ENCODE measurements at places on chromosomes 12 and 14.

GRCh38 chr14:91173221-91173670 is 59.4 kb downstream of the DGLUCY start:
- peak; percentile 79 for DNase-seq

DNA sequence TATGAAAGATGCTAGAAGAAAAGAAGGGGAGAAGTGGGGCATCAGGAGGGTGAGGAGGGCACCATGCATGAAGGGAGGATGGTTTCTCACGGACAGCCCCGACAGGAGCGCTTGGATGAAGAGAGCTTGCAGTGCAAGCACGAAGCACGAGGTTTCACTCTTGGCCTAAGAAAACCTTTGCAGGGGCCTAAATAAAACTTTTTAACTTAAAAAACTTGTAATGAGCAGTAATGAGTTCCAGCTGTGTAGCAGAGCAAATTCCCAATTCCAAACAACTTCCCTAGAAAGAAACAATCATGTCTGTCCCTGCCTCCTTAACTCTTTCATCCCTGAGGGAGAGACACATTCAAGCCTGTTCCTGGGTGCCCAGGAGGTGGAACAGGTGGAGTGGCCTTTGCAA is 119.5 kb downstream of the PAH start:
- DNase-seq = no peak

GRCh38 chr14:78637908-78638475 is 467.8 kb downstream of the NRXN3 start:
- no peak for DNase-seq

- DNase-seq = no peak
Observed at GRCh38 chr12:67410667-67411067, 141.5 kb downstream of the CAND1 start.

GRCh38 chr14:83147006-83147405 is 1613.4 kb upstream of the SEL1L start:
- no peak for DNase-seq

GRCh38 chr12:19778172-19778571 is 338.9 kb downstream of the AEBP2 start:
- DNase-seq = no peak

GRCh38 chr14:81234278-81234677 is 13.5 kb upstream of the GTF2A1 start:
- no peak for DNase-seq

DNA sequence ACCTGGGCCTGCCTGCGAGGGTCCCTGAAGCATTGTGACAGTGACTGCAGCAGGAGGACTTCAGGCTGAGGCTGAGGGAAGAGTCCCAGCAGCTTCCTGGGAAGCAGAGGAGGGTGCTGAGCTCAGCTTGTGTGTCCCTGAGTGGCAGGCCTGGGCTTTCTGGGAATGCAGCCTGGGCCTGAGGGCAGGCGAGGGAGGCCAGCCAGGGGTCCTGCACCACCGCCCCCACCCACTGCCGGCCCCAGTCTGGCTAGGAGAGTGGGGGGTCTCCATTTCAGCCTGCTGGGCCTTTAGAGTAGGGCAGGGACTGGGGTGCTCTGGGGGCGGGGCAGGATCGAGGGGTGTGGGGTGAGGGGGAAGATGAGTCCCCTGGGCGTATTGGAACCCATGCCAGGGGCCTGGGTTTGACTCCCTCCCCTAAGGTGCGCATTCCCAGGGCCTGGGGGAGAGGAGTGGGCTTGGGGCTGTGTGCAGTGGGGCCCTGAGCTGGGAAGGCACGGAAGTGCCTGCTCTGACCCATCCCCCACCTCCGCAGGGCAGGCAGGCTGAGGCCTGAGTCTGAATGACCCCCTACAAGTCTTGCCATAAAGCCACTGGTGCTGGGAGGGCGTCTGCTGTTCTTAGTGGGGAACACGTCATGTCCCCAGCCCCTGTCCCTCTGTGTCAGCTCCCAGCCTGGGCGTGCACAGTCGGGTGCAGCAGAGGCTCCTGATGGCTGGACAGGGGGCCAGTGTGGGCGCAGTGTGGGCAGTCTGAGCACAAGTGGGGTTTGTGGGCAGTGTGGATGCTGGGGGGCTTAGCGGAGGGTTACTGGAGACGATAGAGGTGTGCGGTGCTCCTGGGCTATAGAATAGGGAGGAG is 46.4 kb downstream of the KRT80 start:
- no peak for DNase-seq

DNA sequence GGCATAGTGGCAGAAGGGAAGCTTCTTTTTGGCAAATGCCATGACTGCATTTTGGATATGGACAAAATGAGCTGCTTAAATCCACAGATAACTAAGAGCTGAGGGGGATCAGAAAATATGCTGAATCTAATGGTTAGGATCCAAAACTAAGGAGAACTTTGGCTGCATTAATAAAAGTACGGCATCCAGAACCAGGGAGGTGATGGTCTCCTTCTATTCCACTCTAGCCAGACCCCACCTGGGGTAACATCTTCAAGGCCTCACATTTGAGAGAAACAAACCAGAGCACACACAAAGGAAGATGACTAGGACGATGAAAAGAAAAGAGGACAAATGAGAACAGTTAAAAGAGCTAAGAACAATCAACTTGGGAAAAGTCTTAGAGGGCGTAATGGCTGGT is 27.6 kb downstream of the NT5DC3 start:
- DNase-seq = no peak

DNA sequence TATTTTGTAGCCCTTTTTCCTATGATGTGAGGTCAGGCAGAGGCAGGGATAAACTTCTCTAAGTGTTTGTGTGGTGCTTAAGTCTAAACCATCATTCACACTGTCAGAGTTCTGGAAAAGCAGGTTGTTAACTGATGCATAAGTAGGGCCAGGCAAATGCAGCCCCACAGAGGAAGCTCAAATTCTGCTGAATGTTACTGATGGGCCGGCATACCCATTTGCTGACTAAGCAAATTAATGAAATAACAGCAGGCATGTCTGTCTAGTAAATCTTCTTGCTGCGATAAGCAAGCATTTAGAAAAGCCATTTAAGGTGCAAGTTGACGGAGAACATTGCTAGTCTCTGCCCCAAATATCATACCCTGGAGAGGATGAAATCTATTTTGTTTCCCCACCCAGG is 523.2 kb upstream of the CCDC196 start:
- no peak for DNase-seq

- no peak for DNase-seq
Observed at GRCh38 chr14:40656311-40656710, 950.4 kb upstream of the LRFN5 start.

All from NCI-H82 (cell line).